ENCODE measurements at places on chromosomes 5 and 9.

DNA sequence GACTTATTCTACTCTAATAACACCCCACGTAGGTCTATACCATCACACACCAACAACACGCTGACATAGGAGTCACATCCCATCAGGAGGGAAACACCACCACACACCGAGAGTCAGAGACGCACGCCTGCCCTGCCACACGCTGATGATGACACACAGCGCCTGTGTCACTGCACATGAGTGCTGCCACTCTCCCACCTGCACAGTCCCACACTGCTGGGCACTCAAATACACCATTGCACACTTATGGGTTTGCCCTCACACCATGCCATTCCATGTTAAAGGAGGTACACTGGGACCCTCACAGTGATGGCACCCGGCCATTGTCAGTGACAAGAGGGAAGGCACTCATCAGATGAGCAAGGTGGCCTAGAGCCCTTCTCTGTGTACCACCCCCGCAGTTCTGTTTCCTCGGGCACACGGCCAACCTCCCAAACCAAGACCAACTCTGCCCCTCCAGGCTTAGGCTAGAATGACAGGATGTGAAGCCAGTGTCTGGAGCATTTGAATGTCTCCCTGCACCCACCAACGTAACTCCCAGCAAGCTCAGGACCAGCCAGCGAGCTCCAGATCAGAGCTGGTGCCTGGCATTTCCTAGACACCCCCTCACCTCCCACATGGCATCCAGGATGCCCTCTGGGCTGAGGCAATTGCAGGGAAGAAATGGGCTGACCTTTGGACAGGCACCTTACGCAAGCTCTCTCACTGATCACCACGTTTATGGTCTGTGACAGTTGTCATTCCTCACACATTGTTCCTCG lies 3.6 kb upstream of the CPLX2 start:
- no peak for DNase-seq

DNA sequence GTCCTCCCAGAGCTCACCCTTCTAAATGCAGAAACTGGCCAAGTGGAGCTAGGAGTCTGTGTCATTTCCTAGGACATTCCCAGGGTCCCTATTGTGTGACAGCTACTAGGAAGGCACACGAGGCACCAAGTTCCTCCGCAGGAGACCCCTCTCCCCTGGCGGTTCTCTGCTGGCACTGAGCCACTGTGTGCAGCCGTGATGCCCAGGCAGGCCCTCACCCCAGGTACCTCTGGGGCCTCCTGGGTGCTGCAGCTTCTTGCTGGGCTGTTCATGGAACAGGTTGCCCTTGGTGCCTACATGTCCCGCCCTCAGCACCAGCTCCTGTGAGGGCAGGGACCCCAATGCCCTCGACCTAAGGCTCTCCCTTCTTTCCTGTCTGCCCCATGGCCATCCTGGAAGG lies 23.1 kb downstream of the MED10 start:
- no peak for DNase-seq

DNA sequence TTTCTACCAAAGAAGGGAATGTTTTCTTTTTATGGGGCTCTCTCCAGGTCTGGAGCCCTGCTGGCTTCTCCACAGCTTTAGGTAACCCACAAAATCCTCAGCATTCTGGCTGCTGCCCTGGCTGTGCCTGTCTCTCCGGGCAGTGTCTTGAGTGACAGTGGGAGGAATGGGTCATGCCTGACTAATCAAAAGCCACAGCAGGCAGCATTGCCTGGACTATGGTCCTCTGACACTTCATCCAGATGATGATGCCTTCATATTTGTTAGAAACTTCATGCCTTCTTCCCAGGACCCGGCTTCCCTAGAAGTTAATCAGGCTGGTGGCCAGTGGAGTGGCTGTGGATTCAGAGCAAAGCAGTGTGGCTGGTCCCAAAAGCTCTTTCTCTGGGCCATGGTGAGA lies 32.2 kb upstream of the TGFBI start:
- no peak for DNase-seq

DNA sequence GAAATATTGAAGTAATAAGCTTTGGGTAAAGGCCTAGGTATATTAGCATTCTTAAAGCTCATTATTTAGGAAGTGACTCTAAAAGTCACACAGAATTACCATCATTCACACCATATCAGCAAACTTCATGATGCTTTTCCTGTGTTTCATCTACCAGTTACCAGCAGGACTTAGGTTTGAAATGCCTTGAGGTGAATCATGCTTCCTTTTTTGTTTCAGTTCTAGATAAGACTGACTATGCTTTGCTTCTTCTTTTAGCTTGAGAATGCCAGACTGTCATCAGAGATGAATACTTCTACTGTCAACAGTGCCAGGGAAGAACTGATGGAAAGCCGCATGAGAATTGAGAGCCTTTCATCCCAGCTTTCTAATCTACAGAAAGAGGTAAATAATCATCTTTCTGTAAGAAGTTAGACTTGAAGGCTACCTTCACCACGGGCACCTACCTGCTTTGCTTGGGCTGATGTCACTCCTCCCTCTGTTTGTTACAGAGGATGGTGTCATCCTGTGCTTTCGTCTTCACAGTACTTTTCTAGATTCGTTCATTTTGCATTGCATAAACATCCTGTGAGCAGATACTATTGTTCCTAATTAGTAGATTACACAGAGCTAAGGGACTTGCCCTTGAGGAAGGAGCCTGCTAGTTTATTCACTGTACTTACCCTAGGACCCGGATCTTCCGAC lies 34.7 kb downstream of the LMNB1 start:
- DNase-seq = no peak

GRCh38 chr5:54673523-54674225 lies 156.1 kb downstream of the SNX18 start:
- no peak for DNase-seq

DNA sequence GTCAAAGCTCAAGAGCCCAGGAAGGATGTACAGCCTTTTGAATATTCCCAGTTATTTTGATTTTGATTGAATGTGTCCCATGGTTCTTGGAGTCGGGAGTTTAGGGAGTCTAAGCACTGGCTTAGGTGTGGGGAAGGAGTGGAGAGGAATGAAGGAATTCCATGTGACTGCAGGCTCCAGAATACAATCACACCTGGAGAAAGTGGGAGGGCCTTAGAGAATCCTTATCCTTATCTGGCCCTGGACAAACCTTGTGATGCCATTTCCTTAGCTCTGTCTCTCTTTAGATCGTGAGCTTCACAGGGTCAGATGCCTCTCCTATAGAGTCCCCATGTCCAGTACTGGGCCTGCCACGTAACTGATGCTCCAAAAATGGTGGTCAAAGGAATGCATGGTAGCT lies 4.2 kb upstream of the EEIG1 start:
- DNase-seq = no peak

GRCh38 chr9:89382026-89382986 lies 64.0 kb downstream of the SECISBP2 start:
- DNase-seq = no peak

DNA sequence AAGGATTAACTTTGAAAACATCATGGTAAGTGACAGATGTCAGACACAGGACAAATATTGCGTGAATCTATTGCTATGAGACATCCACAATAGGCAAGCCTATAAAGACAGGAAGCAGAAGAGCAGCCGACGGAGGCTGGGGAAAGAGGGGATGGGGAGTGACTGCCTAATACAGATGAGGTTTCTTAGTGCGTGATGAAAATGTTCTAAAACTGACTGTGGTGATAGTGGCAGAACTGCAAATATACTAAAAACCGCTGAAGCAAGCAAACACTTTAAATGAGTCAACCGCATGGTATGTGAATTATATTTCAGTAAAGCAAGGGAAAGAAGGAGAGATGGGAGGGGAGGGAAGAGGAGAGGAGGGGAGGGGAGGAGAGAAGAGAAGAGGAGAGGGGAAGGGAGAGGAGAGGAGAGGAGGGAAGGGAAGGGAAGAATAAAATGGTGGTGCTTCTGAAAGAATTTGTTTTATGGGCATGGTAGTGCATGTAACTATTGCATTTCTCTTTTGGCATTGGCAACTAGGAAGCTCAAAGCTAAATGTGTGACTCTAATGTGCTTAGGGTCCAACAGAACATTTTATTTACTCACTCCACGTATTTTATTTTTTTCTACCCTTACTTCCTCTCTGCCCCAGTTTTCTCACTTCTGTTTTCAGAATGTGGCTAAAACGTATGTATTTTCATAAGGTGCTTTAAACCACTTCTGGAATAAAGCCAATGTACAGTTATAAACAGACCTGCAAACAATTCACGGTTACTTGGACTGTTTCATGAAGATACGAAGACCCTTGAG lies 21.3 kb downstream of the AKNA start:
- no peak for DNase-seq

DNA sequence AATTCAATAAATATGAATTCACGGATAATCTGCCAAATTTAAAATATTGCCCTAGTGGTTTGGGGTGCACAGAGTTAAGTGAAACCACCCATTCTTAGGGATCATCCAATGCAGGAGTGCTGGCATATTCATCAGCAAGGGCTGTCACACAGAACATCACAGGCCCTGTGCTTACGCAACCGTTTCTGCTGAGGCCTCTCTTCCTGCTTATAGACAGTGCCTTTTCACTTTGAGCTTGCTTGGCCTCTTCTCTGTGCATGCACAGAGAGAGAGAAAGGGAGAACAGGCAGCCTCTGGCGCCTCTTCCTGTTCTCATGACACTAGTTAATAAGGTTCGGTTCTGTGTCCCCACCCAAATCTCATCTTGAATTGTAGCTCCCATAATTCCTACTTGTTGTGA lies 366.3 kb downstream of the ICE1 start:
- no peak for DNase-seq

DNA sequence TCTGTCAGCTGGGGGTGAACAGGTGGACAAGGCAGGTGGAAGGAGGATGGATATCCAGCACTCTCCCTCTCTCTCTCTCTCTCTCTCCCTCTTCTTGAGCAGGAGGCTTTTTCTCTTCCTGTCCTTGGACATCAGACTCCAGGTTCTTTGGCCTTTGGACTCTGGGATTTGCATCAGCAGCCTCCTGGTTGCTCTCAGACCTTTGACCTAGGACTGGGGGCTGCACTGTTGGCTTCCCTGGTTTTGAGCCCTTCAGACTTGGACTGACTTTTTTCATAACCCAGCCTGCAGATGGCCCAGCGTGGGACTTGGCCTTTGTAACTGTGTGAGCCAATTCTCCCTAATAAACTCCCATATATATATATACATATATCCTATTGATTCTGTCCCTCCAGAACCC lies 35.0 kb upstream of the SEMA4D start:
- DNase-seq = no peak

- no peak for DNase-seq
Measured at GRCh38 chr9:34465468-34465867, 6.9 kb downstream of the DNAI1 start.

- no peak for DNase-seq
Measured at GRCh38 chr9:99359336-99359735, 137.3 kb downstream of the SEC61B start.

GRCh38 chr5:79727451-79728355 lies 38.1 kb downstream of the CMYA5 start:
- no peak for DNase-seq

DNA sequence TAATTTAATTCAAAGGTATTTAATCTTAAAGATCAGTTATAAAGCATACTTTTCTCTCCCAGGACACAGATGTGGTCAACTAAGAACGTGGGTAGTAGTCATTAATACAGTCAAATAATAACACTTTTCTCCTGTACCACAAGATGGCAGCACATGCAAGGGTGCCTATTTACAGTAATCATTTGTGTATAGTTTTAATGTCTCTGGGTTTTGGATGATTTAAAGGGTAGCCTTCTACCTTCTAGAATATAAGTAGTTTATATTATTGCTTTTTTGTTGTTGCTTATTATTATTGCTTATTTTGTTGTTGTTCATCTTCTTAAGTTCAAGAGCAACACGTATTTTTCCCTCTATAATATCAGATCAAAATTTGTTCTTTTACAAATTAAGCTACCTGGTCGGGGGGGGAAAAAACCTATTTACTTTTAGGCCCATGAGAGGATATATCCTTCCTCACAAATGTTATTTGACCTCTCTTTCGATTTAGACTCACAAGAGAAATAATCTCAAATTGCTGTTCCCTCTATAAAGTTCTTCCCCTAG lies 59.6 kb upstream of the SLC27A6 start:
- peak; percentile 3 for DNase-seq

- DNase-seq = no peak
Measured at GRCh38 chr5:175853573-175854230, 17.7 kb upstream of the CPLX2 start.

DNA sequence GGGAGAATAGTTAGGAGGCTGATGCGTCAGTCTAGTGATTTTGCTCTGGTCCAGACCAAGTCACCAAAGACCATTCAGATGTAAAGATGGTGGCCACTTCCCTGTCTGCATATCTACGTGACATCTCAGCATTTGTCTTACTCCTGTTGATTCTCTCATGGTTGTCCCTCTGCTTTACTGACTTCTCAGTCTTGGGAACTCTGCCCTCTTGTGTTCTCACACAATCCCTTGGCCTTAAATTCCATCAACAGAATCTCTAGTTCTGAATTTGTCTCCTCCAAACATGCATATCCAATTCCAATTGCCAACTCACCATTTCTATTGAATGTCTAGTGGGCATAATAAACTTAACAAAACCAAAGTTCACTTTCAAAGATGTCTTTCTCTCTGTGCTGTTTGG lies 147.8 kb downstream of the SLC24A2 start:
- no peak for DNase-seq

DNA sequence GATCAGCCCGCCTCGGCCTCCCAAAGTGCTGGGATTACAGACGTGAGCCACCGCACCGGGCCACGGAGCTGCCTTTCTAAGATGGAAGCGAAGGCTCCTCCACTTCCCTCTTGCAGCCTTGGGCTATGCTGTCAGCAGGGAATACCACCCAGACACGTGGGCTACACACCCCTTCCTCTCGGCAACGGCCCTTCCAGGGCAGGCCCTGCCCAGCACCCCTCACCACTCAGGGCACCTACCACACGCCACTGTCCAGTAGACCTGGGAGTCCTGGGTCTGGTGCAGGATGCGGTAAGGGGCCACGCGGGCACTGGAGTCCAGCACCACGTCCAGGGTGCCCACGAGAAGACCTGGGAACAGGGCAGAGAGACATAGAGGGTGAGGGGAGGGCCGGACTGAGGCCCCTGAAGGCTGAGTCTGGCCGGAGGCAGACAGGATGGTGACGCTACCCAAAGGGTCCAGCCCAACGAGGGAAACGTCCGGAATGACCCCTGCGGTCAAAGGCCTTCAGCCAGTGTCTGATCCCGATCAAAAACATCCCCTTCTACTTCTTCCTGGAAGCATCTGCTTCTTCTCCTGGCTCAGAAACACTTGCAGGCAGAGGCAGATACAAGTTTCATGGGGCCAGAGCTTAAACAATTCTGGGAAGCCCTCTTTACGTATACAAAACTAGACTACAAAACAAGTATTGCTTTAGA lies 3.1 kb downstream of the TBC1D9B start:
- no peak for DNase-seq

DNA sequence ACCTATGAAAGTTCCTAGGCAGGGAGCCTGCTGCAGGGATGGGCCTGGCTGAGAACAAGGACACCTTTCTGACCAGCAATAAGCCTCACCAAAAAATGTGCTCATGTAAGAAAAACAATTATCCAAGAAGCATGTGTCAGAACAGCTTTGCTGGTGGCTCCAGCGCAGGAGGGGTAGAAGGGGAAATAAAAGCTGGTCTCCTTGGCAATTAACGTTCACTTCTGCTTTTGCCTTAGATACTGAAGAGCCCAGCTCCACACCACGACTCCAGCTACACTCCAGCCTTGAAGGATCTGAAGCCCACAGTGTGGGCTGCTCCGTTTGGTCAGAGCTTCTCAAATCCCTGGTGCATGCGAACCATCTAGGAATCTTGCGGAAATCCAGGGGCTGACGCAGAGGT lies 107.6 kb upstream of the PHYKPL start:
- DNase-seq = no peak

- no peak for DNase-seq
Measured at GRCh38 chr9:75551861-75552260, 338.6 kb upstream of the PCSK5 start.
